ENCODE measurements at places on chromosomes 3 and 15.

GRCh38 chr15:101723171-101723873 lies 951 bp downstream of the TARS3 start:
- DNase-seq = no peak

GRCh38 chr15:25771338-25771706 lies 91.8 kb downstream of the ATP10A start:
- DNase-seq = no peak

DNA sequence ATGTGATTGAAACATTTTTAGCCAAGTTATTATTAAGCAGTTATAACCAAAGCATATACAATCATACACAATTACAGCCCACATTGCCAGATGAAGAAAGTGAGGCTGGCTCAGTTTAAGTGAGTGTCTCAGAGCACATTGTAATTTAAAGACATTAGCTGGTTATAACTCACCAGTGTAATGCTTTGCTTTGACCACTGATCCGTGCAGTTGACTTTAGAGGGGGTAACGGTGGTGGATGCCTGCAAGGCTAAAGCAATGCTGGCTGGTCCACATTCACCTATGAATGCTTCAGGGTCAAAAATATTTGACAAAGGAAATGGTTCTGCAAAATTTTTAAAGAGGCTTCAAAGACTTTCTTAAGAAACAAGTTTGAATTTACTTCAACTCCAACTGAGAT lies 1.2 kb downstream of the C3orf85 start:
- DNase-seq = no peak

DNA sequence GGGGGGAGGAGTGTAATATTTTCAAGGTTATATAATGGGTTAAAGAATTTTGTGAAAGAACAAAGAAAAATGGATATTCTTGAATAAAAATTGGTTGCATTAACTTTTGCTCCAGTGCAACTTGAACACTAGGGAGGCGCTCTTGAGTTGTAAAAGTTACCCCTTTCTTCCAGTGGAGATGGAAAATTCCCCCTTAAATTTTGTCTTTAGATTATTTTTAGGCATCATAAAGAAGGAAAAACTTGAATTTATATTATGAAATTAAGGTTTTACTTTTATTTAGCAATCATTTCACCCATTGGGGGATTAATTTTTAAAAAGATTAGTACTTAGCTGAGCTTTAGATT lies 550 bp upstream of the CHD2 start:
- DNase-seq = no peak

- no peak for DNase-seq
These were observed 15.3 kb downstream of the HDAC11 start for GRCh38 chr3:13495351-13495813.

DNA sequence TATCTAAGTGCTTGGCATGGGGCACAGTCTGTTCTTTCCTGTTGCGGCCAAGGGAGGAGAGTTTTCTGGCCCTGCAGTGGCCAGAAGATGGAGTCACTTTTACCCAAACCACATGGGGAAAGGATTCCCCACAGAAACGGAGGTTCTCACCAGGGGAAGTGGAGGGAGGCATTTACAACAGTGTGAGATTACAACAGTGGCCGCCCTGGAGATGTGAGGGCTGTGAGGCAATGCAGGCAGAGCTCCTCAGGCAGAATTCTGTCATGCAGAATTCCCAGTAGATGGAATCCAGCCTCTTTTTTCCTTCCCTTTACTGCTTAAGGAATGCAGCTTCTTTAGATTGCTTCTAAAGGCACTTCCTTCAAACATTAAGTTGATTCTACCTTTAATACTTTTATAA lies 83.1 kb downstream of the CACNA1D start:
- DNase-seq = no peak

DNA sequence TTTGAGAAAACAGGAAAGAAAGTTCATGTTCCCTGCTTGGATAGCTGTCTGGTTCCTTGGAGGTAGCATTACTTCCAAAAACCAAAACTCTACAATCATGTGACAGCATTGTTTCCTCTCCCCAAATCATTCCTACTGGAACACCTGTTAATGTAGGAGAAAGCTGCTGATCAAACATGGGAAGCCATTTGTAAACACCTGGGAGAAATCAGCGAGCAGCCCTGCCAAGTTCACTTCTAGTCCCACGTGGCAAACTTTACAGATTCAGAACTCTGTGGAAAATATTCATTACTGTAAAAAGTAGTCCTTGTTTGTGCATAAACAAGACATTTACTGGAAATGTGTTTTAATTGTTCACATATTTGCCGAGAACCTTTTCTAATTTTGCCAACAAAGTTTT lies 275.5 kb upstream of the AZI2 start:
- no peak for DNase-seq

- DNase-seq = no peak
These were observed 51.9 kb downstream of the ARHGAP31 start for GRCh38 chr3:119346076-119346496.

DNA sequence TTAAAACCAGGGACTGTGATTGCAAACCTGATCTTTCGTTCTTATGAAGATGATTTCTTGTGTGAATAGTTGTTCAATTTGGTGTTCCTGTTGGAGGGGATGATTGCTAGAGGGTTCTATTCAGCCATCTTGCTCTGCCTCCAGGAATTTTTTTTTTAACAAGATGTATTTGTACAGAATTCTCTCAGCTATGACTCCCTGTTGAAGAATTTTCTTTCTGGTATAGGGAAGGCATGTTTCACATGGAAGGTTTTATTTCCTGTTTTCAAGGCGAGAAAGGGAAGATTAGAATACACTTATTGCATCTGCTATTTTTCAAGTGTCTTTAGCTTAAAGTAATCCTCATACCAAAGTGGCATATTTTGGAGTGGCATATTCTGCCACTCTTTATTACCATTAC lies 5.6 kb upstream of the LRRC34 start:
- no peak for DNase-seq

DNA sequence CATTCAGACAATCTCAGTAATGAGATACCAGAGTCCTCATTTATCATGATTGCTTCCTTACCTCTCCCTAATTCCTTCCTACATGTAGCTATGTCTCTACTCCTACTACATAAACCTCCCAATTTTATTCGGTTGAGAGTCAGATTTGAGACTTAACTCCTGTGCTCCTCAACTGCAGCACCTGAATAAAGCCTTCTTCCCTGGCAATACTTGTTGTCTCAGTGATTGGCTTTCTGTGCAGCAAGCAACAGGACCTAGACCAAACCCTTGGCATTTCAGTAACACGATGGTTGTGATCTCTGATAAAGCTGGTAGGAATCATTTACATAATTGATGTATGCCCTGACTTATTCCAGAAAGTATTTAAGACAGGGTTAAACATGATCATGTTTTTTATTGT lies 106.7 kb upstream of the NANOGP8 start:
- DNase-seq = no peak

- DNase-seq = no peak
These were observed 7.4 kb downstream of the SLC6A11 start for GRCh38 chr3:10823516-10823818.

- DNase-seq = no peak
These were observed 11.7 kb upstream of the ZNF148 start for GRCh38 chr3:125386811-125387210.

DNA sequence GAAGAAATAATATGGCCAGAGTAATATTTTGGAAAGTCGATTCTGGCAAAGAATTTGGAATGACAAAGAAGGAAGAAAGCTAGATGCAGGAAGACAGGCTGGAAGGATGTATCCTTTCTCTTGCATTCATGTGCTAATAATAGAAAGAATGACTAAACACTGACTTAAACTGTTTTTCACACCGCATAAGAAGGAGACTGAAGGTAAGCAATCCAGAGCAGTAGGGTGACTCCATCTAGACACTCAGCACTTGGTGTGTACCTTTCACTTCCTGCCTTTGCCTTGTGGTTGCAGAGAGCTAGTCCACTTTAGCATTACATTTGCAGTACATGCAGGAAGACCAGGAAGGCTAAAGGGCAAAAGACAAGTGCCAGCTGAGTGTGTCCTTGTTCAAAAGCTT lies 234.6 kb downstream of the RBMS3 start:
- DNase-seq = no peak

- no peak for DNase-seq
These were observed 44.6 kb upstream of the SLC22A13 start for GRCh38 chr3:38221005-38221404.

DNA sequence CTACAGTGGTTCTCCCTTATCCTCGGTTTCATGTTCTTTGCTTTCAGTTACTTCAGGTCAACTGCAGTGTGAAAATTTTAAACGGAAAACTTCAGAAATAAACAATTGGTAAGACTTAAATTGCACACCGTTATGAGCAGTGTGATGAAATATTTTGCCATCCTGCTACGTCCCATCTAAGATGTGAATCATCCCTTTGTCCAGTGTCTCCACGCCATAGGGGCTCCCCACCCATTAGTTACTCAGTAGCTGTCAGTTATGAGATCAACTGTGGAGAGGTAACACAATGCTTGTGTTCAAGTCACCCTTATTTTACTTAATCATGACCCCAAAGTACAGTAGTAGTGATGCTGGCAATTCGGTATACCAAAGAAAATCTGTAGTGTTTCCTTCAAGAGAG lies 47.4 kb downstream of the TJP1 start:
- DNase-seq = no peak

DNA sequence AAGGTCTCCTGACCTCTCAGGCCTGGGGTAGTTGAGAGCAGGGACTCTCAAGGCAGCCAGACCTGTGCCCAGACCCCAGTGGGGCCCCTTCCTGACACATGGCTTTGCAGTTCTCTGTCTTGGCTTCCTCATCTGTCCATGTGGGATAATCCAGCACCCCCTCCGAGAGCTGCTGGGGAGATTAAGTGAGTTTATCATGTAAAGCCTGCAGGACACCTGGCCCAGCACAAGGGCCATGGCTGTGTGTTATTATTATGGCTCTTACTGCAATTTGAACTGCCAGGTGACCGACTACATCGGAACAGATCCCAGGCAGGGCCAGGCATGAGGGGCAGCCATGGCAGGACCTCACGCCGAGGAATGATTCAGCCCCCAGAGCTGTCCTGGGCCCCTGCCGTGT lies 12.6 kb downstream of the DUSP7 start:
- no peak for DNase-seq

DNA sequence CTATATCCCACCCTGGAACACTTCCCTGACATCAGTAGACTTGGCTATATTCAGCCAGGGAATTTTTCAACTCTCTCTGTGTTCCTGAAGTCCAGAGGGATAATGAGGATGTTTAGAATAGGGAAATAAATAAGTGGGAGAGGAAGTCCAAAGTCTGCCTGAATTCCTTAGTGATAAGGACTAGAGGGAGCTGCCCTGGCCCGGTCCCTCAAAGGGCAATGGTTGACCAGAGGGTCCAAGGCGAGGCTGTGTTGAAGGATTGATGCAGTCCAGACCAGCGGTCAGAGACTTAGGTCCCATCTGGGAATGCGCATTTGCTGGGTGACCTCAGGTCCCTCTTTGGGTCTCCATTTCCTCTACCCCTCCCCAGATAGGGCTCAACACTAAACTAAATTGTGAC lies 7.9 kb downstream of the VIPR1 start:
- DNase-seq = no peak

- DNase-seq = peak; percentile 40
These were observed 91.2 kb downstream of the SENP2 start for GRCh38 chr3:185677146-185677829.

DNA sequence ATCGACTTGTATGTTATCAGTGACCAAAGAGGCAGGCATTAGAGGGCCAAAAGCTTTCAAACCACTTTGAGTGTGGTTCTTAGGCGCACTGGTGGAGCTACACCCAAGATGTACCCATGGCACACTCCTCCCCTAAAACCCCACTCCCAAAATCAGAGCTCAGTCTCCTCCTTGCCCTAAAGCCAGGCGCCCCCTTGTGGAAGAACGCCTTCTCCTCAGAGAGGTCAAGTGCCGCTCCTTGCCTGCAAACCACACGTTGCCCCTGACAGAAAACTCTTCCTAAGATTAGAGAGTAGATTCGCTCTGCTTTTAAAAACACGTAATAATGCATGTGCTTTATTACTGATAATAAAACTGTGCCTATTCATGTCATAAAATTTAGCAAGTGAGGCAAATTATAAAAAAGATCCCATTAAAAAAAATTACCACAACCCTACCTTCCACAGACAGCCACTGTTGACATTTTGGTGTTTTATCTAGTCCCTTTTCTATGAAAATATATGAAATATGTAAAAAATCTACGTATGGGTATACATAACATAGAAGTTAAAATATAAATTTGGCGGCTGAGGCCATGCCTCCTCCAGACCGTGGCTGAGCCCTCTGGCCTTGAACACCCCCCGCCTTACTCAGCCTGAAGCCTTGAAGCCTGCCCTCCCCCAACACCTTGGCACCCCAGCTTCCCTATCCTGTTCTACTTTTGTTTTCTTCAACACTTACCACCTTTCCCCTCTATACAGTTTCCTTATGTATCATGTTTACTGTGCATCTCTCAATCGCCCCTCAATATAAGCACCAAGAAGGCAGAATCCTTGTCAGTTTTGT lies 33.5 kb downstream of the BCL2L10 start:
- DNase-seq = peak; percentile 69

- no peak for DNase-seq
These were observed 398.1 kb downstream of the GABRB3 start for GRCh38 chr15:26374806-26375205.

GRCh38 chr15:73368301-73369136 lies at the start of gene HCN4:
Gene HCN4 (minus strand): TSS chr15:73368958. CDS start chr15:73368270, 688 bp downstream.
- peak; percentile 72 for DNase-seq

GRCh38 chr3:15769256-15769915 lies 28.4 kb downstream of the ANKRD28 start:
- no peak for DNase-seq

DNA sequence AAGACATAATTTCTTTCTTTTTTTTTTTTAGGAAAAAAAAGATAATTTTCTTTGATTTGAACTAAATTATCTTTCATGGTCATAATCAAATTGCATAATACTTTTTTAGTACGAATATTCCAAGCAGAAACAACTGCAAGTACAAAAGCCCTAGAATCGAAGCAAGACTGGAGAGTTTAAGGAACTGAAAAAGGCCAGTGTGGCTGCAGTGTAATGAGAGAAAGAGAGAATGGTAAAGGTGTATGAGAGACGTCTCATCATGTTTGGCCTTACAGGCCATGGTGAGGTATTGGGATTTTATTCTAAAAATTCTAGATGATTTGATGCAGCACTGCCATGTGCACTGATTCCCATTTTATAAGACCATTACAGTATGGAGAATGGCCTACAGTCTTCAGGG lies 180.9 kb downstream of the SUCNR1 start:
- no peak for DNase-seq

Measured in neuronal stem cell (in vitro differentiated cells).